ENCODE measurements at places on chromosomes 13 and 19. TPM values are rescaled to one million over a fixed set of nuclear protein-coding genes. Genes with fewer than 3 reads are reported as not detected.

The CEACAM20 gene
- total RNA-seq: not detected

The ZNF677 gene
- 9.3 TPM for total RNA-seq

The MEDAG gene
- not detected for total RNA-seq

The GMIP gene
- 12.0 TPM for total RNA-seq

The PBX4 gene
- 3.9 TPM for total RNA-seq

The ZNF787 gene
- total RNA-seq: 18.1 TPM

The ZNF93 gene
- 6.8 TPM for total RNA-seq

- no peak for DNase-seq
Measured at GRCh38 chr13:21688056-21688455, 17.2 kb downstream of the FGF9 start.

DNA sequence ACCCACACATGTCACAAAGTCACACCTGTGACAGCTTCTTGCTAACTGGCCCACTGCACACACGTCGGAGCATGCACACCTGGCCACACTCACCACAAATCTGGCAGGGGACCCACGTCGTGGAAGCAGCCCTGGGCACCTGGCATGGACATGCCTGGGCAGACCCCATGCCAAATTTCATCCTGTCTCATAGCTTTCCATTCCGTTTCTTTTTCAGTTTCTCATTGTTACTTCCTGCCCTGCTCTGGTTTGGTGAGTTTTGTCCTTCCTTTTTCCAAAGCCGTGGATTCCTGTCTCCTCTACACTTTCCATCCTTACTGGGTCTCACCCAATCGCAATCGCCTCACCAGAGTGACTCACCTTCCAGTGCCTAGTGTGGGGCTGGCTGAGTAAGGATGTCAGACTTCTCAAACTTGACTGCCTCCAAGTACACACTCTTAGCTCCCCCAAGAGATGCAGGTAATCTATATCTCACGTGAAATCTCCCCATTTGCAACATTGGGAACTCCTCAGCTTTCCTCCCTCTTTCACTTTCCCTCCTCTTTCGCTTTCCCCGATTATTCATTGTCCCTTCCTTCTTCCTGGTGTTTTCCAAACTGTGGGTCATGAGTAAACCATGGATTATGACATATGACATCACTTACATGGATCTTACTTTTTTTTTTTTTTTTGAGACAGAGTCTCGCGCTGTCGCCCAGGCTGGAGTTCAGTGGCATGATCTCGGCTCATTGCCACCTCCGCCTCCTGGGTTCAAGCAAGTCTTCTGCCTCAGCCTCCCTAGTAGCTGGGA lies 1.6 kb upstream of the BBC3 start:
- DNase-seq: peak; percentile 58

GRCh38 chr13:113820813-113821651 lies 42.8 kb downstream of the GAS6 start:
- peak; percentile 97 for DNase-seq

DNA sequence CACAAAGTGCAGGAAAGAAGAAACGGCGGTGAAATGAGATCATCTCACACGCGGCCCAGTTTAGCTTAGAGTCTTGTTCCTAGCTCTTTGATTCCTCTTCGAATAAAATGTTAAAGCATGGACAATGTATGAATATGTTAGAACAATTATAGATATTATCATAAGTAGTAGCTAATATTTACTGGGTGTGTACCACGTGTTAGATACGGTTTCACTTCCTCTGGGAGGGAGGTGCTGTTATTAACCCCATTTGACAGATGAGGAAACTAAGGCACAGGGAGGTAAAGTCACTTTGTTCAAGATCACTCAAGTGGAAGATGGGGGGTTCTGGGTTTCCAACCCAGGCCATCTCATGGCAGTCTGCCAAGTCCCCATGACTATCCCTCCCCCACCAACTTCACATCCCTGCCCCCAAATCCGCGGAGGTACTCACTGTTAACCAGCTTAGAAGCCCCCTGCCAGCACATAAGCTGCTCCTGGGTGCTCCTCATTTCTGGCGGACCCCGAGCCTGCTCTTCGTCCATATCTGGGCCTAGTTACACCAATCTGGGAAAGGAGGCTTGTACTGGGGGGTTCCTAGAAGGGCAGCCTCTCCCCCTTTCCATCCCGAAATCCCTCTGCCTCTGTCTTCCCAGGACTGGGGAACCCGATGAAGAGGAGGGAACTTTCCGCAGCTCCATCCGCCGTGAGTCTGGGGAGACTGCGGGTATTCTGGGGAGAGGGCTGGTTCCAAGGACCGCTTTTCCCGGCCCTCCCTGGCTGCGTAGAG lies 1.0 kb upstream of the FXYD7 start:
- DNase-seq: no peak

DNA sequence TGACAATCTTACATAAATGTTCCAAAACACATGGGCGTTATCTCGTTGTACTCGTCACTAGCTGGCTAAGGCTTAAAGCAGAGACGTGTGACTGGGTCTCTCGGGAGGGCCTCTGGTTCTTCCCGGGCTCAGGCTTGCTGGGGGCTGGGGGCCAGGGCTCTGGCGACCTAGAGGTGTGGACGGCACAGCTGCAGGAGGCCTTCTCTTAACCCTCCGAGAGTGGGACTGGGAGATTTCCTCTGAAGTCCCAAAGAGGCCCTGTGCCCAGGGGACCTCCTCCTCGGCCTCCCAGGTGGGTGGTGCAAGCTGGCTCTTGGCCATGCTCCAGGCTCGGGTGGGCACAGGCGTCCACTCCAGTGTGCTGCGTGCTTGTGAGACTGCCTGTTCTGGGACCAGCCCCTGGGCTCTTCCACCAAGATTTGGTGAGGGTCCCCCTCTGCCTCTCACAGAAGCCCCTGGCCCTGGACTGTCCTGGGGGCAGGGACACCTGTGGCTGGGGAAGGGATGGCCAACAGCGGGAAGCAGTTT lies 2.2 kb downstream of the CAPS start:
- no peak for DNase-seq

GRCh38 chr13:28409648-28410047 lies 85.3 kb downstream of the FLT1 start:
- no peak for DNase-seq

GRCh38 chr19:10505583-10506229 lies 2.5 kb upstream of the KEAP1 start:
- DNase-seq: peak; percentile 29

DNA sequence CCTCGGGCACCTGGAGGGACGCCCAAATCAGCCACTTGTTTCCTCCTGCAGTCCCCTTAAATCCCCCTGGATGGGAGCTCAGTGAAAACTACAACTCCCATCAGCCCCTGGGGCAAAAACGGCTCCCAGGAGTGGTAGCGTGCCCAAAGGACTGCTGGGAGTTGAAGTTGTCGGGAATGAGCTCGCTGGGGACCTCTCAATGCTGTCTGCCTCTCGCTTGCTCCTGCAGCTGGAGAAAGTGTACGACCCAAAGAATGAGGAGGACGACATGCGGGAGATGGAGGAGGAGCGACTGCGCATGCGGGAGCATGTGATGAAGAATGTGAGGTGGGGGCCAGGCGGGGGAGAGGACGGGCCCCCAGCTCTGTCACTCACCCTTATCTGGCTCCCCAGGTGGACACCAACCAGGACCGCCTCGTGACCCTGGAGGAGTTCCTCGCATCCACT lies 14.7 kb upstream of the DHDH start:
- DNase-seq: no peak

DNA sequence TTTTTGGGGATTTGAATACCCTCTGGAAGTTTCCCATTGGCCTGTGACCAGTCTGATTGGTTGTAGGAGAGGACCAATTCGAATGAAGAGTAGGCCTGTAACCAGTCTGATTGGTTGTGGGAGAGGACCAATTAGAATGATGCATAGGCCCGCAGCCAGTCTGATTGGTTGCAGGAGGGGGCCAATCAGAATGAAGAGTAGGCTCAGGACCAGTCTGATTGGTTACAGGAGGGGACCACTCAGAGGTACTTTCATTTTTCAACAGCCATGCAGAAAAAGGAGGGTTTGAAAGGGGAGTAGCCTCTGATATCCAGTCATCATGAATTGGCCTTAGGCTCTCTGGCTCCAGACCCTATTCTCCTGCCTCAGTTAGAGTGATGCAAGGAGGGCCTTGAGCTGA lies 30.4 kb upstream of the SLC1A5 start:
- DNase-seq: peak; percentile 28

GRCh38 chr13:22726726-22727125 lies 454.1 kb upstream of the SGCG start:
- DNase-seq: no peak

DNA sequence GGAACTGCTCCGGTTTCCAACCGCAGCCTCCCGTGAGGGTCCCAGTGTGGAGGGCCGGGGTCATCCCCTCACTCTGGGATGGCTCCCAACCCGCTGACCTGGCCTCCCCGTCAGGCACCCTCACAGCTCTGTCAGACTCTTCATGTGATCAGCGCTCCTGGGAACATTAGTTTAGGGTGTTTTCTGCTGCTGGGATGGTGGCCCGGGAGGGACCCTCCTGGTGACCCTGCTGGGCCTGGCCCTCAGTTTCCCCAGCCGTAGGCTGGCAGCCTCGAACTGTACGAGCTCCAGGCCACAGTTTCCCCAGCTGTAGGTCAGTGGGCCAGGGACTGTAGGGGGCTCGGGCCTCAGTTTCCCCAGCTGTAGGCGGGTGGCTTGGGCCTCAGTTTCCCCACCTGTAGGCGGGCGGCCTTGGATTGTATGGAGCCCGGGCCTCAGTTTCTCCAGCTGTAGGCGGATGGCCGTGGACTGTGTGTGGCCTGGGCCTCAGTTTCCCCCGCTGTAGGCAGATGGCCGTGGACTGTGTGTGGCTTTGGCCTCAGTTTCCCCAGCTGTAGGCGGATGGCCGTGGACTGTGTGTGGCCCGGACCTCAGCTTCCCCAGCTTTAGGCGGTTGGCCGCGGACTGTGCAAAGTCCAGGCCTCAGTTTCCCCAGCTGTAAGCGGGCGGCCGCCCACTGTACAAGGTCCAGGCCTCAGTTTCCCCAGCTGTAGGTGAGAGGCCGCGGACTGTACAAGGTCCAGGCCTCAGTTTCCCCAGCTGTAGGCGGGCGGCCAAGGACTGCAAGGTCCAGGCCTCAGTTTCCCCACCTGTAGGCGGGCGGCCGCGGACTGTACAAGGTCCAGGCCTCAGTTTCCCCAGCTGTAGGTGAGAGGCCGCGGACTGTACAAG lies 1.3 kb upstream of the PTBP1 start:
- no peak for DNase-seq

- DNase-seq: no peak
Measured at GRCh38 chr13:112795277-112795676, 105.4 kb downstream of the ATP11A start.

DNA sequence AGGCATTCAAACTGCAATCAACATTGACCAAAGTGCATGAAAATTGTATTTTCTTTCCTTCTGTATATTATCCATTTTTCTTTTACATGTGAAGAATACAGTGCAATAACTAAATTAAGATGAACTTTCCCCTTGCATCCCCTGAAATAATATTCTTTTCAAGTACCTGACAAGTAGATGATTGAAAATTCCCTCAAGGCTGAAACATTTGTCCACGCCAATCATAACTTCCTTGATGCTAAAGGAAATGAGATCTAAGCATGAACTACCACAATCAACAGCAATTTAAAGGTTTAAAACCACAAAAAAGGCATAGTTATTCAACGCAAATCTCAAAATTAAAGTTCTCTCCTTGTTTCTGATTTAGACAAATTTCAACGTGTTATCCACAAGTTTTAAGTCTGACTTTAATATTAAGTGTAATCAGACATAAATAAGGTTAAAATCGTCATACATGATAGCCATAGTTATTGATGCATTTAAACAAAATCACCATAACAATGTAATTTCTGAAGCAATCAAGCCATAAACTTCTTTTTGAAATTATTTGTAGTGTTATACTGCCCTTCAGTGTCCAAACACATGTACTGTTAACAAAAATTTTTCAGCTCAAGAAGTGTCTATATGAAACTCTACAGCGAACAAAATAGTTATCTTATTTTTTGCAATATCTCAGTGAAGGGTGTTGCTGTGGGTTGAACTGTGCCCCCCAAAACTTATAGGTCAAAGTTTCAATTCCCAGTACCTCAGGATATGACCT lies 169.5 kb downstream of the DCLK1 start:
- no peak for DNase-seq

DNA sequence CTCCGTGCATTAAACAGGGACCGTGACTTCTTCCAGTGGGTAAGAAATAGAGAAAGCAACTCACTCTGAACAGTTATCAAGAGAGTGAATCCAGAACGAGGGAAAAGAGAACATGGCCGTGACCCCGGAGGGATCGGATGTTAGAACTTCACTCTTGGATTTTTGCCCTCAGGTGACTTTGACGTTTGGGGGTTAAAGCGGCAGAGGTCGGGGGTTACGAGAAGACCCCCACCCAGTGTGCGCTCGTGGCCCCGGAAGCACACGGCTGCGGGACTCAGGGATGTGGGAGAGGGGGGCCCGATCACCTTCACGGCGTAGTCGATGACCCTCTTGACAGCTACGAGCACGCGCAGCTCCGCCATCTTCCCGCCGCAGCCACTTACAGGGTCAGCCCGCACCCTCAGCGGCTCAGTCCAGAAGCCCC lies at the start of gene ETFB:
Gene ETFB, minus strand, starts transcription at position 424 of the 424 bp plus-strand sequence. Its CDS starts 62 bp downstream, at position 362.
- no peak for DNase-seq

DNA sequence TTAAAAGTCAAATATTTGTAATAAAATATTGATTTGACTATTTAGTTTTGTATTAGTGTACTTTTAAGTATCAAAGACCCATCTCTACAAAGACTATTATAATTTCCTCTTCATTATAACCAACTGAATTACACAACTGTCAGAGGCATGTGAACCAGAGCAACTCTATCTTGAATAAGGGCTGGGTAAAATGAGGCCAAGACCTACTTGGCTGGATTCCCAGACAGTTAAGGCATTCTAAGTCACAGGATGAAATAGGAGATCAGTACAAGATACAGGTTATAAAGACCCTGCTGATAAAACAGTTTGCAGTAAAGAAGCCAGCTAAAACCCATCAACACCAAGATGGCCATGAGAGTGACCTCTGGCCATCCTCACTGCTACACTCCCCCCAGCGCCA lies 36.2 kb upstream of the ATP12A start:
- no peak for DNase-seq

DNA sequence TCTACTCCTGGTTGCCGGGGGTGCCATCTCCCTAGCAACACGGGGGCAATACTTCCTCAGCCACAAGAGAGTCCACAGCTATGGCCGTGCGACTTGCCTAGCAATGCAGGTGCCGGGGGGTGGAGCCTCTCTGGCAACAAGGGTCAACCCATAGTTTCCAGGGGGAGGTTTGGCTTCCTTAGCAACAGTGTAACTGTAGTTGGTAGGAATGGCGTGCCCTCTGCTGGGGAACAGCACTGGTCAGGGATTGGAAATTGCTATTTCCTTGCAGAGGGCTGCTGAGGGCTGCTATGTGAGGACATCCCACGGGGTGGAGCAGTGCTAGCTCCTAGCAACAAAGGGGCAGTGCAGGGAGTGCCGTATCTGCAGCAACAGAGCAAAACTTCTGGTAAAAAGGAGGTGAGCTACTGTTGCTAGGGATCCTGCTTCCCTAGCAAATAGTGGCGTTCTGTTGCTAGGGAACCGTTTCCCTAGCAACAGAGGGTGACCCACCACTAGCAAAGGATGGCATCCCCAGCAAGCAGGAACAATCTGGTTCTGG lies 7.0 kb upstream of the TMC4 start:
- DNase-seq: no peak

- no peak for DNase-seq
Measured at GRCh38 chr19:47005873-47006272, 13.8 kb upstream of the NPAS1 start.

All from A172 (cell line).